ENCODE measurements at places on chromosomes 5 and 9. TPM values are rescaled to one million over a fixed set of nuclear protein-coding genes. Genes with fewer than 3 reads are reported as not detected.

Gene MAPK9
- total RNA-seq, result 82.1 TPM

Gene CD14
- 10.3 TPM for total RNA-seq

Gene PCDHGA2
- 2.1 TPM for total RNA-seq

- DNase-seq, result no peak
Observed at GRCh38 chr9:34929506-34930102, 28.5 kb upstream of the PHF24 start.

DNA sequence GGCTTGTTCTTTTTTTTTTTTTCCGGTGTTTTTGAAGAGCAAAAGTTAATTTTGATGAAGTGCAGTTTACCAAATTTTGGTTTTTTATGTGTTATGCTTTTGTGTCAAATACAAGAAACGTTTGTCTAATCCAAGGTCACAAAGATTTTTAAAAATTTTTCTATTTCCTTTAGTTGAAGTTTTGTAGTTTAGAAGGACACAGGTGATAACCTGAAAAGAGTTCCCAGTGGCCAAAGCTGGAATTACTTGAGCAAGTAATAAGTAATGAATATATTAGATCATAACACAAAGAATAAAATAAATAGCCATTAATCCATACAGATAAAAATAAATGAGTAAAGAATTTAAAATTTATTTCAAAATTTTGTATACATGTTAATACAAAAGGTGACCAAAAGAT, 71.5 kb downstream of the FCHO2 start:
- DNase-seq, result no peak

GRCh38 chr5:3027185-3027865, 275.8 kb upstream of the IRX2 start:
- no peak for DNase-seq

- DNase-seq, result no peak
Observed at GRCh38 chr9:6076851-6077250, 61.4 kb upstream of the RANBP6 start.

- no peak for DNase-seq
Observed at GRCh38 chr9:126309427-126310189, 17.0 kb upstream of the MVB12B start.

GRCh38 chr5:93601071-93601801, 18.2 kb downstream of the NR2F1 start:
- DNase-seq, result no peak

- no peak for DNase-seq
Observed at GRCh38 chr5:42552597-42552996, 129.4 kb downstream of the GHR start.

GRCh38 chr9:21454149-21454548, 13.9 kb downstream of the IFNA1 start:
- no peak for DNase-seq

GRCh38 chr5:98474216-98474615, 299.2 kb upstream of the RGMB start:
- no peak for DNase-seq

GRCh38 chr9:112119225-112120029, 55.7 kb downstream of the SUSD1 start:
- no peak for DNase-seq

GRCh38 chr5:30502277-30502676, 691.2 kb upstream of the CDH6 start:
- no peak for DNase-seq

- DNase-seq, result no peak
Observed at GRCh38 chr5:11143456-11144267, 382.6 kb upstream of the DAP start.

DNA sequence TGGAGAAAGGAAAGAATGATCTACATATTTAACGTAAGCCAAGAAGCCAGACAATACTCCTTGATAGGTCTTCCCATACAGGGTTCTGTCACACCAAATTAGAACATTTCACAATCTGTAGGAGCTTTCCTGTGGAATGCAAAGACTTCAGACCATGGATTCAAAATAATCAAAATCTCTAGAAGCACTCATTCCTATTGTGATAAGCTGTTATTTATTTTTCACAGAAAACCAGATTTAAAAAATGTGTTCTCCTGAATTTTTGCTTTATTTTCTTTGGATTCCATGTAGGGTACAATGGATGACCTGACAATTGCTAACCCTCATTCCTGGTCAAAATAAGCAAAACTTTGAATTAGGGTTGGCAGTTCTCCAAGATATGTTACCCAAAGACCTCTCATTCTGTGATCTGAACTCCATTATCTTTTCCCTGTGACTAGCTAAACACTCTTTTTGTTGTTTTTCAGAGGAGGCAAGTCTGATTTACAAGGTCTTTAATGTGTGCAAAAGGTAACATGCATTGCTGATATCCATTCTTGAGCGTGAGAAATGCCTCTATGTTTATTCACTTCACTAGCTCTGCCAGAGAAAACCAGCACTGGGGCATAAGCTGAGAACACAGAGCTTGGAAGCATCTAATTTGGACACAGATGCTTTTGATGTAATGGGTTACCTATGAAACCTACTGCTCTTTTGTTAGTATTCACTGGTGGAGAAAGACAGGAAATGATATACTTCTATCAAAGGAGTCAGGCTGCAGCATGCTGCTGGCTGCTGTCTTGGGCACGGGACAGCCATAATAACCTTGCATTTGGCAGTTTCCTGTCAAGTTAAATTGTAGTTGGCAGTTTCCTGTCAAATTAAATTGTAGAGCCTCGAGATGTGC, 31.4 kb downstream of the ACTBL2 start:
- DNase-seq, result peak; percentile 90

- DNase-seq, result no peak
Observed at GRCh38 chr9:134735441-134736175, 94.0 kb downstream of the COL5A1 start.

GRCh38 chr5:136666970-136667620, 301.8 kb upstream of the TRPC7 start:
- no peak for DNase-seq

DNA sequence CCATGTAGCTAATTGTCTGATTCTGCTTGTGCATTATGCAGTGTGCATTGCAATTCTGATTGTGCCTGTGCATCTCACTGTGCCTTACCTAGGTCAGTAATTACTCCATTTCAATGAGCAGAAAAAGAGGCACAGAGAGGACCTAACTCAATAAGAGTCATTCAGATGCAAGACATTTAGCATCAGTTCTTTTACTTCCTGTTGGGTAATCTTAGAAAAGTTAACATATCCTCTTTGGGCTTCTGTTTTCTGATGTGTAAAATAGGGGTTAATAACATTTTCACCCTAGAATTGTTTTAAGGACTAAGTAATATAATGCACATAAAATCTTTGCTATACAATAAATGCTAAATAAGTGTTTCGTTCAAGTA, 7.0 kb upstream of the DCTN4 start:
- DNase-seq, result no peak

- DNase-seq, result peak; percentile 83
Observed at GRCh38 chr5:101915554-101915953, 380.5 kb downstream of the SLCO4C1 start.

DNA sequence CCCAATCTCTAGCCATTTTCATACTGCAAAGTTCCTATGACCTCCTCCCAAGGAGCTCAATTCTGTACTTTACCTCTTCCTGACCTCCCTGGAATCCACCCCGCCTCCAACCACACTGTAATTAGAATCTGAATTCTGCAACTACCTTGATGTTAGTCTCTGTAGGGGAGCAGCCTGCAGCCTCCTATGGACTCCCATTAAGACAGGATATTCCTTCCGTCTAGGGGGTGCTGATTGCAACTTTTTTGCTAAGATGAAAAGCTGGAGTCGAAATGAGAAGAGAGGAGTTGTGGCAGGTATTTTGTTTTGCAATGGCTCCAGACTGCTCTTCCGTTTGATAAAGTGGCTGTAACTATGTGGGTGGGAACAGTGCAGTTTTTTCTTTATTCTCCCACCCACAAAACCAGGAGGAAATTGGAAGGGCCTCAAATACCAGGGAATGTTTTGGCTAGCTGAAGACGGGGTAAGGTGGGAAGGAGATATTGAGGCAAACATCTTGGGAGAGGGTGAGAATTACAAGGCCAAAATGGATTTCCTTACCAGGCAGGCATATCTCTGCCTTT, 23.8 kb downstream of the ANXA2R start:
- DNase-seq, result no peak

GRCh38 chr5:109328626-109329025, 81.1 kb downstream of the PJA2 start:
- DNase-seq, result no peak

DNA sequence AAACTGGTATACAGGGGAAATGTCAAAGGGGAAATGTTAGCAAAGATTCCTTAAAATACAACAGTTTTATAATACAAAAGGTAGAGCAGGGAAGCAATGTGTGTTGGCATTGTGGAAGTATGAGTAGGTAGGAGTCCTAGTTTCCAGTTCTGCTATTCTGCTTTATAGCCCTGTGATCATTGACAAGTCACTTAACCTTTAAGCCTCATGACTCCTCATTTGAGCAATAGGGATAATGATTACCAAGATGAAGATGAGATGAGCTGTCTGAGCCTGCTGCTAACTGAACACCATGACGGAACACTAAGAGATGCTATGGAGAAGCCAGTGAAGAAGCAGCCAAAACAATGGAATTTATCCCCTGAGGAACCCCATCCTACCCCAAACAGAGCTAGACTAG, 251.7 kb downstream of the PAPPA start:
- no peak for DNase-seq

- no peak for DNase-seq
Observed at GRCh38 chr5:96338091-96338490, 95.0 kb downstream of the PCSK1 start.
